Activated T-cell treated with anti-CD3 and anti-CD28 coated beads for 1 hour (primary cell): ENCODE measurements at places on chromosomes 5 and 9.

GRCh38 chr5:138953387-138954256 is 78.5 kb upstream of the LRRTM2 start:
- DNase-seq: no peak

GRCh38 chr5:68285075-68285840 is 69.7 kb downstream of the PIK3R1 start:
- DNase-seq: no peak

GRCh38 chr5:176637556-176637955 is 7.1 kb downstream of the EIF4E1B start:
- DNase-seq: no peak

GRCh38 chr5:119218830-119219782 is 136.7 kb upstream of the TNFAIP8 start:
- DNase-seq: no peak
